Sigmoid colon (tissue), 7 donors: ENCODE measurements at places on chromosomes 5 and 9. TPM values are rescaled to one million over a fixed set of nuclear protein-coding genes. Genes with fewer than 3 reads are reported as not detected.

The RPP25L gene
- 33.2 TPM for total RNA-seq

The GABRB2 gene
- total RNA-seq = 0.49 TPM

The ARHGAP26 gene
- 22.1 TPM for total RNA-seq

The ORM2 gene
- total RNA-seq = not detected

The CDH10 gene
- 0.54 TPM for total RNA-seq

The SH3GLB2 gene
- 77.0 TPM for total RNA-seq

- no peaks in the 10 kb centered on the region for H3K36me3 ChIP-seq
- no peaks in the 10 kb centered on the region for H3K27me3 ChIP-seq
- H3K4me1 ChIP-seq = no peaks in the 10 kb centered on the region
Observed at GRCh38 chr5:3490957-3491507, 104.6 kb upstream of the IRX1 start.

DNA sequence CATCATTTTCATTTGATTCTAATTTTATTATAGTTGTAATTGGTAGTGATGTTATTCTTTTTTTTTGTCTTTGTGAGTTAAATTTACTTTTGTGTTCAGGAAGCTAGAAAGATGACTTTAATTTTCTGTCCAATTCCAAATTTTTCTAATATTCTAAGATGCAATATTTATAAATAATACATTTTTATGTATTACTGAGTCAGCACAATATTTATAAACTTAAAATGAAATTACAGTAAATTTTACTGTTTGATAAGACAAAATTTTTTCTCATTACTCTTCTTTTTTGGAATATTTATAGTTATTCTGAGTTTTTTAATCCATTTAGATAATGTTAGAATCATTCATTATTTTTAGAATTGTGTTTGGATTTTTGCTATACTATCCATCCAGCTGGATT, 1637.9 kb upstream of the ACO1 start:
- H3K27ac ChIP-seq = no peak overlapping the region
- no peaks in the 10 kb centered on the region for H3K4me1 ChIP-seq
- no peaks in the 10 kb centered on the region for H3K36me3 ChIP-seq

DNA sequence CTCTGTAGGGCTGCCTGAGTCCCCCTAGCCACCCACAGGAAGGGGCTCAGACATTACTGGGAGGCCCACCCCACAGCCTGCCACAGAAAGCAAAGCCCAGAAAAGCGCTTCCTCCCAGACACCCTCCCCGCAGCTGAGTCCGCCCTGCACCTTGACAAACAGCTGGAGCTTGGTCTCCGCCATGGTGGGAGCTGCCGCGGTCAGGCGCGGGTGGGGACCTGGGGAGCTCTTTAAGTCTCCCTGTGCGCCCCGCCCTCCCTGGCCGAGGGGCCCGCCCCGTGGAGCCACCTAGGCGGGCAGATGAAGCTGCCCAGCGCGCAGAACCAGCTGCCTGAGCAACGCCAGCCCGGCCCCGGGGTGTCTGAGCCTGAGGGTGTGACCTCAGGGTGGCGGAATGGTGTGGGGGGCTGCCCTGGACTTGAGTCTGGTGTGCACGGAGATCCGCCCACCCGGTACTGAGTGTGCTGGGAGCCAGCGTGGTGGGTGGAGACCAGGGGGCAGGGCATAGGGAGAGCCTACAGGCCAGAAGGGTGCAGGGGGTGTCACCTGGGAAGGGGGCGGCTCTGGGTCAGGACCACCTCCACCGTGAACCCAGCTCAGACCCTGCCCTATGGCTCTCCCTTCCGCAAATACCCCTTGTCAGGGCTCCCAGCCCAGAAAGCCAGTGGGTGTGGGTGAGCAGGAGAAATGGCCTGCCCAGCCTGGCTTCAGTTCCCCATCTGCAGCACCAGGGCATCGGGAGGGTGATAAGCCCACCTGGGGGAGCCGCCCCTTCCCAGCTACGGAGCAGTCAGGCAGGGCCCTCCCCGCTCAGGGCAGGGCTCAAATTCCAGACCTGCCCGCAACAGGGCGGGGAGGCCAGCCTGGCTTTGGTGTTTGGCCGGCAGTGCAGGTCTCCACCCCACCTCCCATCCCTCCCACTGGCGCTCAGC, at the start of gene CLIC3:
Gene CLIC3 (minus strand): TSS at position 208 of the 932 bp plus-strand sequence. CDS start 25 bp downstream, at position 183.
- H3K4me1 ChIP-seq = no peaks in the 10 kb centered on the region
- DNase-seq = no peak
- H3K27me3 ChIP-seq = peaks cover 58% of the 10 kb centered on the region
- H3K36me3 ChIP-seq = peaks cover 5% of the 10 kb centered on the region

DNA sequence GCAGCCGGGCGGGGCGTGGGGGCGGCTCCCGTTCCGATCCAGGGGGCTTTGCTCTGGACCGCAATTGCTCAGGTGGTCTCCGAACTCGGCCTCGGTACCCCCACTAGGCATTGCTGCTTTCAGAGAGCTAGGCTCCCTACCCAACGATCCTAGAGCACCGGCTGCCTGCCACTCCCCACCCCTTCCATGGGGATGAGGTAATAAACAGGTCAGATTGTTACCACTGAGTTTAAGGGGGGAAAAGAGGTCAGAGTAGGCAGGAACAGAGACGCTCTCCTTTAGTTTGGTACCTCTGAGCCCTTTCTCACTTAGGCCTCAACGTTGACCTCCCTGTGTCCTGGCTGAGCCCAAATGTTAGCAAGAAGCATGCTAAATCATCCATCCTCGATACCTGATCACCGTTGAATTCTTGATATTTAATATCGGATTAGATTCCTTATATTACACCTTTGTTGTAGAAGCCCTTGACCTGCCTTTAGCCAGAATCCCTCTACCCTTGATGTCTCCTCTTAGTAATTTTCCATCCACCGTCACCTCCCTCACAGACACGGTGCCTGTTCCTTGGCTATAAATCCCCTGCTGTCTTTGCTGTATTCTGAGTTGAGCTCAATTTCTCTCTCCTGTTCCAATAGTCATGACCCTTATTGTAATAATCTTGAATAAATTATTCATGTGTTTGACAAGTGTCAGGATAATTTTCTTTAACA, 588 bp upstream of the PLPP1 start:
- H3K27ac ChIP-seq = peak overlapping the region; percentile 99
- peaks cover 12% of the 10 kb centered on the region for H3K4me1 ChIP-seq
- no peak for DNase-seq
- peak overlapping the region; percentile 79 for H3K4me3 ChIP-seq

- no peak for DNase-seq
- no peaks in the 10 kb centered on the region for H3K36me3 ChIP-seq
- H3K27me3 ChIP-seq = no peaks in the 10 kb centered on the region
- peak overlapping the region; percentile 22 for H3K4me3 ChIP-seq
- peaks cover 23% of the 10 kb centered on the region for H3K4me1 ChIP-seq
Observed at GRCh38 chr9:129258823-129259301, 80.8 kb upstream of the IER5L start.

DNA sequence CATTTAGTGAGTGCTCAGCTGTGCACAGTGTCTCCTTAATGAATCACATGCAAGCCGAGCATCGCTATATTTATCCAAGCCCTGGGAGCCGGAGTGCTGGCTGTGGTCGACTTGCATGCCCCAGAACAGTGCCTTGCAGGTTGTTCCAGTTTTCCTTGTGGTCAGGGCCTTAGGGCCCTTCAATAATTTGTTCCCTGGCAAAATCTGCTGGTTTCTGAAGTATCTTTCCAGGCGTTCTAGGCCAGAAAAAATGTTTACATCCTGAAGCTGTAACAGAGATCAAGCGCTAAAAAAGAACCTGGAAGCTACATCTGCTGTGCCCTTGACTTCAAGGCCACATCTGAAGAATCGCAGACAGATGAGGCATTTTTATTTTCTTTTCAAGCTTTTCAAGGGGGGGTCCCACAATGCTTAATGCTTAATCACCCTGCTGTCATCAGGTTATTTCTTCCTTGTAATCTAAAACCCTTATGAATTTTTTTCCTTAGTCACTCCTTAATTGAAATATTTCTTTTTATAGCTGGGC, 105.8 kb downstream of the DOCK2 start:
- no peak overlapping the region for H3K27ac ChIP-seq
- H3K4me3 ChIP-seq = no peak overlapping the region
- DNase-seq = no peak
- no peaks in the 10 kb centered on the region for H3K4me1 ChIP-seq

DNA sequence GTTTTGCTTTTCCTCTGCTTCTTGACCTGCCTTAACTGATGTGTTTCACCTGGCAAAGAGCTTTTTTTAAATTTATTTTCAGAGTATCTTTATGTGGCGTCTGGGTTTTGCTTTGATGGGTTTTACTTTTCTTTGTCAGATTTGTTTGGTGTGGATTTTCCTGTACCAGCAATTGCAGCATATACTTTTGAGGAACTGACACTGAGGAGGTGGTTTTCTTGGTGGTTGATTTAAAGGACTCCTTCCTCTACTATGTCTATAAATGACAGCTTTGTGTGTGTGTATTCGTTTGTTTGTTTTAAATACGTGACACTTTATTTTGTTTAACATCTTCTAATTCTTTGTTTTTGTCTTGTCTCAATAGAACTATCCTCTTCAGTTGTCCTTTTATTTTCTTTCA, 1071.9 kb upstream of the ARRDC3 start:
- no peak for DNase-seq
- no peak overlapping the region for H3K27ac ChIP-seq
- no peak overlapping the region for H3K4me3 ChIP-seq
- H3K36me3 ChIP-seq = no peaks in the 10 kb centered on the region

DNA sequence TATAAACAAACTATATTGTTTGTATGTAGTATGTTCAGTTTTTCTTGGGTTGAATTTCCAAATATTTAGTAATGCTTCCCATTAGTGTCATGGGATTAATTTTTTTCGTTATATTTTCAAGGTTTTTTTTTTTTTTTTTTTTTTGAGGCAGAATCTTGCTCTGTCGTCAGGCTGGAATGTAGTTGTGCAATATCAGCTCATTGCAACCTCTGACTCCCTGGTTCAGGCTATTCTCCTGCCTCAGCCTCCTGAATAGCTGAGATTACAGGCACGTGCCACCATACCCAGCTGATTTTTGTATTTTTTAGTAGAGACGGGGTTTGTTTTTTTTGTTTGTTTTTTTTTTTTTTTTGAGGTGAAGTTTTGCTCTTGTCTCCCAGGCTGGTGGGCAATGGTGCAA, 10.6 kb downstream of the DDX46 start:
- H3K27me3 ChIP-seq = no peaks in the 10 kb centered on the region
- no peak for DNase-seq
- H3K4me1 ChIP-seq = no peaks in the 10 kb centered on the region
- H3K4me3 ChIP-seq = no peak overlapping the region

GRCh38 chr5:176381423-176381822, 7.0 kb downstream of the NOP16 start:
- H3K36me3 ChIP-seq = peaks cover 23% of the 10 kb centered on the region
- no peak overlapping the region for H3K4me3 ChIP-seq
- H3K4me1 ChIP-seq = peaks cover 21% of the 10 kb centered on the region
- H3K27me3 ChIP-seq = no peaks in the 10 kb centered on the region
- H3K27ac ChIP-seq = peak overlapping the region; percentile 16
- peak; percentile 82 for DNase-seq

GRCh38 chr5:59471463-59471862, 422.1 kb downstream of the PDE4D start:
- no peak overlapping the region for H3K27ac ChIP-seq
- no peak for DNase-seq
- no peak overlapping the region for H3K4me3 ChIP-seq

- no peak overlapping the region for H3K4me3 ChIP-seq
- peaks cover 39% of the 10 kb centered on the region for H3K27me3 ChIP-seq
- no peak overlapping the region for H3K27ac ChIP-seq
- peaks cover 16% of the 10 kb centered on the region for H3K4me1 ChIP-seq
- no peak for DNase-seq
Observed at GRCh38 chr5:135024956-135025729, 8.9 kb downstream of the PITX1 start.

DNA sequence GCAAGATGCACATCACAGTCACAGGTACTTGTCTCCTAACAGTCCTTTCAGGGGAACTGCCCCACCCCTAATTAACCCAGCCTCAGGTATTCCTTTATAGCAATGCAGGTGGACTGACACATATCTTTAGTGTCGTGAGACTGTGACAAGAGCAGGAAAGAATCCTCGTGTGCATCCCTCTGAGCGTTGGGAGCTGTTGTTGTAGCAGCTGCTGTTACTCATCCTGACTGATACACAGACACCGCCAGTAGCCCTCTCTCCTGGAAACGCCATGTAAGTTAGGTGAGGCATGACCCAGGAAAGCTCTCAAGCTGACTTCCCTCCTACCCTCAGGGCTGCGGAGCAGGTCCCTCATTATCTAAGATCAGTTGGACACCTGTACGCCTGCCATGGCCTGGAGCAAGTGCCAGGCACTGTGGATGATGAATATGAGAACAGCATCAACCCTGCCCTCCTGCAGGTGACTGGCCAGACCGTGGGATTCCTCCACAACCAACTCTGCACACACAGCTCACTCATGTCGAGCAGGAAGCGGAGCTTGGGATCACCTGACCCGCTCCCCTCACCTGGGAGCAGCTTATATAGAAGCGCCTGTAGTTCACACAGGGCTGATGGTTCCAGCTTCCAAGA, 10.2 kb upstream of the LCN15 start:
- H3K36me3 ChIP-seq = no peaks in the 10 kb centered on the region
- H3K27ac ChIP-seq = no peak overlapping the region
- no peak overlapping the region for H3K4me3 ChIP-seq
- no peaks in the 10 kb centered on the region for H3K27me3 ChIP-seq
- no peaks in the 10 kb centered on the region for H3K4me1 ChIP-seq
- DNase-seq = no peak

- H3K4me3 ChIP-seq = no peak overlapping the region
- DNase-seq = no peak
- H3K4me1 ChIP-seq = no peaks in the 10 kb centered on the region
- no peak overlapping the region for H3K27ac ChIP-seq
Observed at GRCh38 chr5:74021126-74021525, 395.1 kb downstream of the ARHGEF28 start.

DNA sequence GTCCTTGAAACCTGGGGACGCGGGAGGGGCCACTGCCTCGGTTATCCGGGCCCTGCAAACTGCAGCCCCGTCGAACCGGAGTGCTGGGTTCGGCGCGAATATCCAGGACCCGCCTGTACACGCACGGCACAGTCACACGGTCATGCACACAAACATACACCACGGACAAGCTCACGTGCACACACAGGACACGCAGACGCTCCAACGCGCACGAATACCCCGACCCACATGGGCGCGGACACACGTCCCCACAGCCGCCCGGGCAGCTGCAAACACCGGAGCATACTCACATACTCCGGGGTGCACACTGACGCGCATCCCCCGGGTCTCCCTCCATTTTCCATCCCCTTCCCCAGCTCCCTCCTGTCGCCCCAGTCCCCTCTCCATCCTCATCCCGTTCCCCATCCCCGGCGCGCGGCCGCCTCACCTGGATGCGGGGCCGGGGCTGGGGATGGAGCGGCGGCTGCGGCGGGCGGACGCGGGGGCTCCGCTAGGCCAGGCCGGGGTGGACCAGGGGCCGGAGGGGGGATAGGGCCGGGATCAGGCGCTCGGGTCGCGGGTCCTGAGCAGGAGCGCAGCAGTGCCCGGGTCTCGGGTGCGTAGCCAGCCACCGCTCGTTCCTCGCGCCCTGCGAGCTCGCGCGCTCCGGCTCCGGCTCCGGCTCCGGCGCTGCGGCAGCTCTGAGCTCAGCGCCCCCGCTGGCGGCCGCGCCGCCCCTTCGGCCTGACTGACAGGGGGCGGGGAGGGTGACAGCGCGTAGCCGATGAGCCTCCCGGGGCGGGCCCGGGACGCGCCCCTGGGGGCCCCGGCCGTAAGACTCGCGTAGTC, at the start of the genes EIF4E1B and SNCB:
Gene EIF4E1B (plus strand): TSS at position 823 of the 828 bp plus-strand sequence. CDS start 12,113 bp downstream, outside the sequence.
Gene SNCB (minus strand): TSS at position 682 of the 828 bp plus-strand sequence. CDS start 880 bp downstream, outside the sequence.
- no peak within 1 kb of the TSS for H3K4me3 ChIP-seq
- no peaks in the 10 kb centered on the region for H3K36me3 ChIP-seq
- H3K27me3 ChIP-seq = peaks cover 51% of the 10 kb centered on the region
- no peak within 1 kb of the TSS for H3K27ac ChIP-seq
- no peaks in the 10 kb centered on the region for H3K4me1 ChIP-seq

GRCh38 chr5:176365351-176366231, at the start of gene ARL10:
TSS of gene ARL10 (plus strand) at chr5:176365487. CDS start at chr5:176365564, 77 bp downstream.
- no peaks in the 10 kb centered on the region for H3K27me3 ChIP-seq
- H3K27ac ChIP-seq = peak within 1 kb of the TSS; percentile 85
- H3K4me1 ChIP-seq = no peaks in the 10 kb centered on the region
- DNase-seq = peak; percentile 74

- H3K4me3 ChIP-seq = no peak overlapping the region
- H3K4me1 ChIP-seq = no peaks in the 10 kb centered on the region
Observed at GRCh38 chr5:149403923-149404745, 25.0 kb upstream of the IL17B start.
